Lower leg skin (tissue), 4 donors: ENCODE measurements at places on chromosomes 5 and 9. TPM values are rescaled to one million over a fixed set of nuclear protein-coding genes. Genes with fewer than 3 reads are reported as not detected.

- DNase-seq: no peak
These were observed 647.8 kb downstream of the TAF11L14 start for GRCh38 chr5:18281947-18282581.

DNA sequence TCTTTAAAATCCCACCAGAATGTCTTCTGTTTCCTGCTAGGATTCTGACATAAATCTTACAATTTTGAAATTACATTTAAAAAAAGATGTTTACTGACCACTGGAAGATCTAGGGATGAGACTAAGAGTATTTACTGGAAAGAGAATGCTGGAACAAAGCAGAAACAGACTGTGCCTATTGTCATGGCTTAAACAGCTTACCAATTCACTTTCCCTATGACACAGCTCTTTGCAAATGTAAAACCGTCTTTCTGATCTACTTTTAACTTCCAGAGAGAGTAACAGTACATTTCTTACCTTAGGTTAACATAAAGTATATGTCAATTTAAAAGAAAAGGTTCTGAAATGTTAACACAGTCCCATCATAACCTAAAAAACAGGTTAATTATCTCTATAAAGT is 10.7 kb downstream of the GIN1 start:
- DNase-seq: no peak

The DND1 gene
- 0.49 TPM for total RNA-seq

The FSD1L gene
- 1.3 TPM for total RNA-seq

GRCh38 chr5:68114378-68115040 is 101.0 kb upstream of the PIK3R1 start:
- no peak for DNase-seq

DNA sequence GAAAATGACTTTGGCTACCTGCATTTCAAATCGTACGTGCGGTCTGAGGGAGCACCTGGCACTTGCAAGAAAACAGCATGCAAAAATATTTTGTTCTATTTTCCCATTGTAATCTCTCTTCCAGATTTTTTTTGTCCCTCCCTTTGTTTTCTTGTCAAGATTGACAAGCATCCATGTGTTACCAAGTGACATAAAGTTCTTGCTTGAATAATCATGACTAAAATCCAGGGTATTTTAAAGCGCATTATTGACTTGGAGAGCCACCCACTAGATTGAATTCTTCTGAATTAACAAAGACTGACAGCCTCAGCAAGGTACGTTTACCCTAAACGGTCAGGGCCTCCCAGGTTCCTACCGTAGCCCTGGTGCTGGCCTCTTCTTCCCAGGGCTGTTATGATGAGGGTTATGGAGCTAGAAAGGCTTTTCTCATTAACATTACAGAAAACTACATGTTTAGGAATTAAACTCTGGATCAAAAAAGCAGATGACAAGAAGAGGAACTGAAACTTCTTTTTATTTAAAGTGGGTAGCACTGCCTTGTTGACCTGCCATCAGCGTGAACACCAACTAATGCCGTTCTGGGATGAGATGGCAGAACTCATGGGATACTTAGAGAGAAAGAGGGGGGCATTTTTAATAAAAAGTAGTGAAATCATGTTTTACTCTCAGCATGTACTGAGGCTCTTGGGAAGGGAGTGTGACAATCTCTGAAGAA is 297.0 kb downstream of the EFNA5 start:
- DNase-seq: no peak

The IRX2 gene
- 45.9 TPM for total RNA-seq

The SH3TC2 gene
- 0.80 TPM for total RNA-seq

- DNase-seq: no peak
These were observed 2.8 kb downstream of the ST6GALNAC6 start for GRCh38 chr9:127896395-127897192.

- no peak for DNase-seq
These were observed 440.3 kb downstream of the PTPRD start for GRCh38 chr9:10172476-10172875.

DNA sequence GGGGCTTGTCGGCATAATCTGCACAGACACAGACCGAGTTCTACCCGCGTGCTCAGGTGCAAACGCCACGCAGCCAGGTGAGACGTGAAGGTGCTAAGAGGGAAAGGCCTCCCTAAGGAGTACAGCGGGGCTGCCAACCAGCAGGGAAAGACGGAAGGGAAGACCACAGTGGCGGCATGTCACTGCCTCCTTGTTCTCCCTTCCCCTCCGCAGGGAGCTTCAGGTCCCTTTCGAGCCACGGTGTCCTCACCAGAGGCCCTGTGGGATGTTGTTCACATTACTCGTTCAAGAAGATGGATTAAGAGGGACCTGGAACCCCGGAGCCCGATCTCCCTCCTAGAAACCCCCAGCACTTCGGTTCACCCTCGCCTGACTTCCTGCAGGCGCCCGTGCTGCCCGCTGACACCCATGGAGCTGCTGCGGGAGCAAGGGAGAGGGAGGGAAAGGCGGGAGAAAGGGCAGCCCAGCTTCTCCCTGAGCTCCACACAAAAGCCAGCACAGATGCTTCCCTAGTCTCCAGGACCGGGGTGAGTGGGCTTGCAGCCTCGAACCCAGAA is 686 bp downstream of the BRD9 start:
- no peak for DNase-seq

DNA sequence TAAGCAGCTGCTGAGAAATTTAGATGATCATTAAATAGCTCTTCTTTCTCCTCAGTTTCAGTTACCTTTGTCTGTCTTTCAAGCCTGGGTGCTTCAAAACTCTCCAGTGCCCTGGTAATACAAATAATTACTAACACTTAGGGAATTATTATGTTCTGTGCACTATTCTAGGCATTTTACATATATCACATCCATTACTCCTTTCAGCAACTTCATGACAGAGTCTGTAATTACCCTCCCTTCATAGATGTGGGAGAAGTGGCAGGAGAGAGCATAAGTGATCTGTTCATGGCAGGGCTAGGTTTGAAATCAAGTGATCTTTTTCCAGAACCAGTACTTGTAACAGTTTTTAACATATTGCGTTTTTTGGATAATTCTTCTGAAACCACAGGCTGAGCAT is 32.0 kb downstream of the MAN2A1 start:
- no peak for DNase-seq

DNA sequence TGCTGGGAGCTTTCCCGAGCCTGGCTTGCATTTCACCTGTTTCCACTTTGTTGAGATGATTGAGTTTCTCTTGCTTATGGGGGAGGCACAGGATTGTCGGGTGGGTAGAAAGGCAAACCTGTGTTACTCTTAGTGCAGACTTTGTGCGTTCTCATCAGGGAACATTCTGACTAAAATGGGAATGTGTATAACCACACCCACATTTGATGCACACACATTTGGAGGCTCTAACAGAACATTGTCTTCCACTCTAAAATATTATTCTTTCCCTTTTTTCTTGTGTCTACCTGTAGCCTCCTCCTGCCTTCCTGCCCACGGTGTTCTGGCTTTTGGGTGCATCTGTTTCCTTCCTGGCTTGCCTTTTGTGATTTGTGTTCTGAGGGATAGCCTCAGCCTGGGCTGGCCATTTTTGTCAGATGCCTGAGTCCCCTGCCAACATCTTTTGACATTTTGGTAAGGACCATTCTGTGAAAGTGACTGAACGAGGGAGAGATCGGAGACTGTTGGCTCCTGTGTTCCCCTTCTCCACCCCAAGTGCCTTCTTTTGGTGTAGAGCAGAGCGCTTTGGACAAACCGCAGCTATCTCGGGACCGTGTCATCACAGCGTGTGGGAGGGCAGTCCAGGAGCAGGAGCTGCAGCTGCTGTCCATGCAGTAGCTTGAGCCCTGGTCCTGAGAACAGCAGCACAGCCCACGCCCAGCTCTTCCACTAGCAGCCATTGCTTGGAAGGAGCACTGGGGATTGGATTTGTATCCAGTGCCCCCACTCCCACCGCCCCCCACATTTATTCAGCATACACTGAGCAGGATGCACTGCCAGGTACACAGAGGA is 101.4 kb downstream of the ARHGAP26 start:
- DNase-seq: no peak

GRCh38 chr9:22031655-22032411 is 22.7 kb upstream of the CDKN2B start:
- no peak for DNase-seq

DNA sequence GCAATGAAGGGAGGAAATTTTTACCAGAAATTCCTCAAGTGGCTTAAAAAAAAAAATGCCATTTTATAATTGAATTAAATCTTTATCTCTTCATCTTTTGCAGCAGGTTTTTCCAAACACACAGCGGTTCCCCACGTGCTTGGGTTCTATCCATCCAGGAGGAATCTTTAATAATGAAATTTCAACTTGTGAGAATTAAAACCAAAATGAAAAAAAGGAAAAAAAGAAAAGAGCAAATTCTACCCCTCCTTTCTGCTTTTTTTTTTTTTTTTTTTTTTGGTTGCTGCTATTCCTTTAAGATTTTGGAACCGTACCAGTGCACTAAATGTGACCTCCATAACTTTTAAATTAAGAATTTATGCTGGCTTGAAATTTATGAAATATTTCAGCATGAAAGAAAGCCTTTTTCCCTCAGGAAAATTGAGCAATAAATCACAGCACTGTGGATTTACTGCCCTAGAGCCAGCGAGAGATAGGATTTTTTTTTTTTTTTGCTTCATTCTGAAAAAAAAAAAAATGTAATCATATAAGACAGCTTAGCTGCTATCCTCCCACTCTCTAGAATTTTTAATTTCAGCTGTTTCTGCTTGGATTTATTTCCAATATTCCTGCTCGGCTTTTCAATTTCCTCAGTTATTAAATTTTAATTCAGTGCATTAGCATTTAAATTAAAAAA is 88.5 kb downstream of the ZNF618 start:
- DNase-seq: no peak

The ANKRD55 gene
- 0.17 TPM for total RNA-seq

GRCh38 chr5:140402258-140403074 is 833 bp downstream of the ANKHD1 start:
- peak; percentile 45 for DNase-seq

DNA sequence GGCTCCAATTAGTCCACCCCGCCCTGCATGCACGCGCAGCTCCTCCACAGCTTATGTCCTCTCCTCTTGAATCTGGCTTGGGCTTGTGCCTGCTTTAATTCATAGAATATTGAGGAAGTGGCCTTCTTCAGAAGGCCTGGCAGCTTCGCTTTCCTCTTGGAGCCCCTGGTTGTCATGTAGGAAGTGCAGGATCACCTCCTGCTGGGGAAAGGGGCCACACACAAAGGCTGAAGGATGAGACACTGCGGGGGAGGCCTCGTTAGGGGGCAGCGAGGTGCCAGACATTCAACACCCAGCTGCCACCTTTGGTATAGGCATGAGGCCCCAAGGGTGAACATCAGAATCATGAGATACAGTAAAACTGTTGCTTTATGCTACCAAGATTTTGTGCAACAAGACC is 2.7 kb upstream of the CNOT6 start:
- DNase-seq: no peak

DNA sequence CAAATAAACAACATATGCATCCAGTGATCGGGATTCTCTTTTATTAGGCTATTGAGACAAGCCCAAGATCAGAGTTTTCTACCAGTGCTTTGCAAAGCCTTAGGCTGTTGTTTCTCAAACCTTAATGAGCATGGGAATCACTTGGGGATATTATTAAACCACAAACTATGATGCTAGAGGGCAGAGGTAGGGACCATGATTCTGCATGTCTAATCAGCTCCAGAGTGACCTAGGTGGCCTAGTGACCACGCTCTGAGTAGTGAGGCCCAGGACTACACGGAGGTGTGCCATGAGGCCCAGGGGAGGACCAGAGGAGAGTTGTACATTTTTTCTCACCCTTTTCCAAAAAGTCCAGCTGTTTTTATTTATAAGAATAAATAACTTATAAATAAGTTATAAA is 298.5 kb upstream of the TLE4 start:
- no peak for DNase-seq

GRCh38 chr9:20557890-20558565 is 64.3 kb downstream of the MLLT3 start:
- DNase-seq: no peak

GRCh38 chr5:160133071-160133917 is 14.0 kb upstream of the PWWP2A start:
- no peak for DNase-seq

The MAP3K1 gene
- 66.4 TPM for total RNA-seq

The CXXC5 gene
- 36.4 TPM for total RNA-seq

The PCDHA3 gene
- not detected for total RNA-seq

GRCh38 chr9:96087669-96088299 is 212.3 kb downstream of the ERCC6L2 start:
- DNase-seq: peak; percentile 49

The PCDH1 gene
- 145 TPM for total RNA-seq

DNA sequence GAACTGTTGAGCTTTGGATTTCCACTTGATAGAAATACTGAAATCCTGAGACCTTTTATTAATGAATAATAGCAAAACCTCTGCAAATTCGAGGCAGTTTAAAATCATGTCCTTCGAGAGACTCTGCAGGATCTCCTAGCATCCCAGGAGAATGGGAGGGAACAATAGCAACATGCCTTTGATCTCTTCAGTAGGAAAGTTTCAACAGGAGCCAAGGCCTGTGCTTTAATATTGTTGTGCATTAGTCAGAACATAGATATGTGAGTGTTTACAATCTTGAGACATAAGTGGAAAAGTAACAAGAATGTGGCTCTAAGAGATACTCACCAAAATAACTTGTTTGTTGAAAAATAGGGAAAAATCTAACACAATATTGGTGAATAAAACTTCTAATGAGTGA is 83.3 kb upstream of the LHFPL2 start:
- DNase-seq: no peak

The DOCK2 gene
- total RNA-seq: 3.9 TPM

- DNase-seq: no peak
These were observed 288.5 kb upstream of the TUT7 start for GRCh38 chr9:86642721-86643120.

GRCh38 chr9:9054354-9054992 is 1254.9 kb upstream of the DMAC1 start:
- no peak for DNase-seq

The OR1B1 gene
- not detected for total RNA-seq

The GLRA1 gene
- total RNA-seq: not detected

- DNase-seq: peak; percentile 98
These were observed 40.2 kb downstream of the RXRA start for GRCh38 chr9:134366223-134367031.

- no peak for DNase-seq
These were observed 34.1 kb upstream of the MTMR12 start for GRCh38 chr5:32346869-32347268.

GRCh38 chr5:127008300-127008975 is 21.9 kb downstream of the MARCHF3 start:
- DNase-seq: no peak

DNA sequence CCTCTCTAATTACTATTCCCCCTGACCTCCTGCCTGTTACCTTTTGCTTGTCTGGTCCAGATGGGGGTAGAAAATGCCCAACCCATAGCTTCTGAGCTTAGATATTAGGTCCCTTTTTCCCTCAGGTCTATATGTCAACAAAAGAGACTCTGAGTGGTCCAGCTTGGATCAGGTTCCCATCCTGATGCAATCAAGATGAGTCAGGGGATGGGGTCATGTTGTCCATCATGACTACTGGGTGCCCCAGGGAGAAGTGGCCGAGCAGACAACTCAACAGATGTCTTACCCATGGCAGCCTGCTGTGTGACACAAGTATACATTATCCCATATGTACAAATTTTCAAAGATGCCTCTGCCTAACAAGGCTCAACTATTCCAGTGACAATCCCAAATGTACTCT is 9.1 kb upstream of the ANKH start:
- DNase-seq: no peak
